ENCODE measurements at places on chromosomes 1 and 21.

DNA sequence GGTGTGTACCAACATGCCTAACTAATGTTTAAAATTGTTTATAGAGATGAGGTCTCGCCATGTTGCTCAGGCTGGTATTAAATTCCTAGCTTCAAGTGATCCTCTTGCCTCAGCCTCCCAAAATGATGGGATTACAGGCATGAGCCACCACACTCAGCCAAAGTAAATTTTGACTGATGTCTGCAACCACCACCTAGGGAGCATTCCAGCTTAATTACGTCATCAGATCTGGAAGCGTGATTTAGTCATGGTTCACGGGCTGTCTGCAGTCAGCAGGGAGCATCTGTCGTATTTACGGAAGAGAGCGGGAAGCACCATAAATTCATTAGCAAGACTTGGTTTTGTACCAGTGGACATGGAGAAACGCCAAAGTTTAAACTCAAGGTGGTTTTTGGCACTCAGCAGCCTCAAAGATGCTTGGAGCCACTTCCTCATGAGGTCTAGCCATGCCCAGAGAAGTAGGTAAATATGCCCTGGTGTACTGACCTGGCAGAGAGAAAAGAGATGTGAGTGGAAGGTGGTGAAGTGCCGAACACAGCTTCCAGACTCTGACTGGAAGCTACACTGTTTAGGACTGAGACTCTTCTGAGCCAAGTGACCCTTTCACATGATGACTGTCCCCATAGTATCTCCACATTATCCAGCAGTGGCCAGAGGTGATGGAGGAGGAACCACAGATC lies 60.8 kb upstream of the SLC35F3 start:
- no peak for DNase-seq

GRCh38 chr1:230094746-230095145 lies 27.7 kb downstream of the GALNT2 start:
- no peak for DNase-seq

- peak; percentile 71 for DNase-seq
These were observed 1.9 kb downstream of the EEIG2 start for GRCh38 chr1:108561689-108562326.

DNA sequence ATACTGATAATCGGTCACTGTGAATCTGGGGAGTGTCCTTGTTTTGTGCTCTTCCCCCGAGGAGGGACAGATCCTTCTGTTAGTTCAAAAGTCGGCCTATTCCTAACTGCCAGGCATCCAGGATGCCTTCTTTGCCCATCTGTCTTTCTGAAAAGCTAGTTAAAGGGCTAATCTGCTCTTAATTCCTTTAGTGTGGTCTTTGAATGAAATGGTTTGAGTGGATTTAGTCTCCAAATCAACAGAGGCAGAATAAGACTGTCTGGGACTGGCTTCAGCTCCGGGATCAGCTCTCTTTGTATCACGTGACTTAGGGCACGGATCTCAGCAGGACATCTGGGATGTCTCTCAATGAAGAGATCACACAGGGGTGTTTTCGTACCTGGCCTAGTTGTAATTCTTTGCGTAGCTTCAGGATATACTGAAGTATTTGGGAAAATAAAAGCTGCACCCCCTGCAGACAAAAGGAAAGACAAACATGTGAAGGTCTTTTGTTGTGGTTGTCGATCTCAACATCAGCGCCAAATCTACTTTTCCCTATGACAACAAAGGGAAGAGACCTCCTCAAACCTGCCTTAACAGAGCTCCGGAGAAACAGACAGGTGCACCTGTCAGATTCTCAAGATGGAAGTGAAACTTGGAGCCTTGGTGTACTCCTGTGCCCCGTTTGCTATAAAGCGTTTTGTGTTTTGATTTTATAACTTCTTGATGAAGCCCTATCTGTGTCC lies 97.9 kb downstream of the ERG start:
- no peak for DNase-seq

DNA sequence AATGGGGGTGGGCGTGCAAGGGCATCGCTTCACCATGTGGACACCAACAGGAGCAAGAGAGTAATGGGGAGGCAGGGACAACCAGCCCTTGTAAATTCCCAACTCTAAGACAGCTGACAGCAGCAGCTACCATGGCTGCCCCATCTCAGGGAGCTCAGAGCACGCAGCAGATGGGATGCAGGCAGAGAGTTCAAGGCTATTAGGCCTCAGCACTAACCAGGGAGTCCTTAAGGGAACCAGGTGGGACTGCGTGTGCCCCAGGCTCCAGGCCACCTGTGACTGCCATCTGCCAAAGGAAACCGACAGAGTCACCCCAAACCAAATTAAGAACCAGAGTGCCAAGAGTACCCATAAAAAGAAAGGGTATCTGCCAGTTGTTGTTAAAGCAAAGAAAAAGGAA lies 33.7 kb upstream of the PRDM2 start:
- DNase-seq, result no peak

- DNase-seq, result no peak
These were observed 162.2 kb downstream of the PLXNA2 start for GRCh38 chr1:208081972-208082371.

DNA sequence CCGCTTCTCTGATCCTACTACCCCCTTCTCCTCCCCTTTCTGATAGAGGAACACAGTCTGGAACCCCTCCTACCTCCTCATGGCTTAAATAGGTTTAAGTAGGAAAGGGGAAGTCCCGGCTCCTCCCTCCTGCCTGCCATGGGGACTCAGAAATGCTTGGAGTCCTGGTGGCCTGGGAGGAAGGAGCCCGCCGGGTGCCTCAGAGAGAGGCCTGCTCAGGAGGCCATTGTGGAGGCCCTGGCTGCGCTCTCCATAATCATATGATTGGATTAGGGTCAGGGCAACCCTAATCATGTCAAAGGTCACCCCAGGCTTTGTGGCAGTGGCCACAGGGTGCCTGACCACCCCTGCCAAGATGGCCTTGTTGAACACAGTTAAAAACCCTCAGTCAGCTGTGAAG lies 29.0 kb downstream of the WNT3A start:
- DNase-seq, result no peak

GRCh38 chr1:233215135-233215760 lies 80.3 kb downstream of the PCNX2 start:
- DNase-seq, result no peak

GRCh38 chr1:192162376-192162775 lies 4.1 kb downstream of the RGS18 start:
- DNase-seq, result no peak

DNA sequence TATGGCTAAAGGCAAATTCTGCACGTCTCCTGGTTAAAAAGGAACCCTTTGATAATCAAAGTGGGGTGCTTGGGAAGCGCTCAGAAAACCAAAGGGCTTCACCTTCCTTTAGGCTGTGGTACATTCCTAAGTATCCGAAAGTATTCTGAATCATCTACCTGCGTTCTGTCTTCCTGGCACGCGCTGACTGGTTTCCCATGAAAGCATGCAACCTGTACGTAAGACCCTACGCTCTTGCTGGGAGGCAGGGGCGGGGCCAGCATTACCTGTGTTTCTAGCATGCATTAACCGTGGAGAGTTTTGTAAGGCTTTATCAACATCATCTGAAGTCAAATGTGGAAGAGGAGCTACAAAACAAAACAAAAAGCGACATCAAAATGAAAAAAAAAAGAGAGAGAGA lies 96.0 kb downstream of the ERG start:
- no peak for DNase-seq

DNA sequence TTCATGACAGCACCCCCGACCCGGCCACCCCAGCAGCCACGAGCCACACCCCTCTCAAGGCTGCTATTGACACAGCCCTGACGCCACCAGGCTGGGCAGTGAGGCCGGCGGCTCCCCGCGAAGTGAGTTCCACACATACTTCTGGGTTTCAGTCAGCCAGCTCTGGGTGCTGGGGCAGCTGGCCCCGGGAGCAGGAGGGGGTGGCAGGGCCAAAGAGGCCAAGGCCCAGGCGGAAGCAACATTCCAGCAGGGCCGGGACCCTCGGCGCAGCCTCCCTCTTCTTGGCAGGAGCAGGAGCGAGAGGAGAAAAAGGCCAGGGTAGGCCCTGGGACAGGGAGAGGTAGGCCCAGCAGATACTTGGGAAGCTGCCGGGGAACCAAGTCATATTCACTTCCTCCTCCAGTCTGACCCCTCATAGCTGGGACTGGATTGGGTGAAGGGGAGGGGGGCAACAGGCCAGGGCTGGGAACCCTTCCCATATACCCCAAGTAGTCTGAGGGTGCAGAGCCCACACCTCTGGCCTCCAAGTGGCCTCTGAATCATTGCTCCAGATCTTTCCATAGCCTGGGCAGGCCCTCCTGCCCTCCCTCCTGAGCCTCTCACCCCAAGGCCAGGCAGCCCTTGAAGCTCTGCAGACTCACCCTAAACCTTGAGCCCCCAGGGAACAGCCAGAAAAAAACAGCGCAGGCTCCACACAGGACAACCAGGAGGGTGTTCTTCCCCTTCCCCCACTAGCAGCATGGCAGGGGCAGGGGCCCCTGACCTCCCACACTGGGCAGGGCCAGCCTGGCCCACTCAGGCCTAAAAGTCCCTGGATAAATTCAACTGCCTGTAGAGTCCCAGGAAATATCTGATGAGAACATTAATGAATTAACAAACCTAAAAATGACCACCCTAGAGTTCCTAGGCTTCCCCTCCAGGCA lies 5.7 kb downstream of the HSPG2 start:
- no peak for DNase-seq

DNA sequence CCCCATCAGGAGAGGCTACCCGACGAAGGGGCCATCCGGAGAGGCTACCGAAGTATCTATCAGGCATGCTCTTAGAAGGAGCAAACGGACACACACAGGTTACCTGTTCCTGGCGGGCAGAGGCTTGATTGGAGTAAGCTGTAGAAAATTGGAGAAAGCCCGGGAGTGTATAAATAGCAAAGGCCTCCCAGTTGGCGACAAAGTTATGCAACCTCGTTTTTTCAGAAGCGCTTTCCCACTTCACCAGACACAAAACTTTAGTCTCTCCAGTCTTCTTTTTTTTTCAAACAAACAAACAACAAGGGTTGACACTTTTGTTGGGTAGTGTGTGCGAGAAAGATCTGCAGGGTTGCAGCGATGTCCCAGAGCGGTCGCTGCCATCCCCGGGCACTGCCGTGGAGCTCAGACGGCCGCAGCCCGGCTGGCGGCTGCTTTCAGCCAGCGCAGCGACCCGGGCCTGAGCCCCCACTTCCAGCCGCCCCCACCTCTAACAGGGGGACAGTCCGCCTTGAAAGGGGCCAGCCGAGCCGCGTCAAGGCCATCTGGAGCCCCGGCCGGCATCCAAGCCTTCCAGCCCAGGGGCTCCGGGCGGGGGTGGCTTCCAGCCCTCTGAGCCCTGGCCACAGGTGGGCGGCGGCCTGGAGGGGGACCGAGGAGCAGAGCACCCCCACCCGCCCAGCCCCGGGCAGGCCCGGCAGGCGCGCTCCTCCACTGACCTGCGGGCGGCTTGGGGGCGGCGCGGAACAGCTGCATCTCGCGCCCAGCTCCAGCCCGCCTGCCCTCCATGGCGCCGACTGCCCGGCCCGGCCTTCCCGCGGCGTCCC lies 616 bp downstream of the MCOLN3 start:
- DNase-seq, result no peak

GRCh38 chr21:22536509-22536908 lies 1538.3 kb downstream of the NCAM2 start:
- peak; percentile 1 for DNase-seq

- DNase-seq, result no peak
These were observed 35.4 kb upstream of the KCNH1 start for GRCh38 chr1:211169353-211169752.

GRCh38 chr1:2320006-2320405 lies 71.3 kb downstream of the MORN1 start:
- DNase-seq, result no peak

DNA sequence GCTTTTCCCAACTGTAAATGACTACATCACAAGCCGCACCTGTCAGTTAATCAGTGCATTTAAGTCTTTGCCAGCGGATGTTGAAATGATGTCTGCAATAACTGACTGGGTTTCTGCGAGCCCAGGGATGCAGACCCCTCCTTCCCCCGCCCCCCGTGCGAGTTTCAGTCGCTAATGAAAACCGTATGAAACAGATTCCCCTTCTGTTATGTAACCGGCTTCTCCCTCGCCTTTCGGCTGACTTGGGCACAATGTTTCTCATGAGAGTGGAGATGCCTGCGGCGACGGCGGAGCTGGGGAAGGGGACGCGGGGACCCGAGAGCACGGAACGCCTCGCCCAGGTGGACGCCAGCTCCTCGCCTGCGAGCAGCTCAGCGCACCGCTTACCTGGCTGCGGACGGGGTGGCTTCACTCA lies 753 bp downstream of the KCNJ6 start:
- DNase-seq, result no peak

DNA sequence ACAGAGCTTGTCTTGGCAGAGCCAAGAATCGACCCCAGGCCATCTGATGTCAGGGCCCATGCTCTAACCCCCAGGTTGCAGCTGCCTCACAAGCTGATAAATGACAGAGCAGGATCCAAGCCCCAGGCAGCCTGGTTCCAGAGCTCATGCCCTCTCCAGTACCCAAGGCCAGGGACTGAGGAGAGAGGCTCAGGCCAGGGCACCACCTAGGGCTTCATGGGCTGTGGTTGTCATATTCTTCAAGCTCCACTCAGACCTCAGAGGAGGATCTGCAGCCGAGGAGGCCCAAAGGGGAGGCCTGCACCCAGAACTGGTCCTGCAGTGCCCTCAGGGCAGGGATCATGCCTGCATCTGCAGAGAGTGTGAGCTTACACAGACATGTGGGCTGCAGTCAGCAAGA lies 301.1 kb downstream of the MATN1 start:
- no peak for DNase-seq

GRCh38 chr1:28144203-28145135 lies 32.0 kb downstream of the PTAFR start:
- DNase-seq, result peak; percentile 59

DNA sequence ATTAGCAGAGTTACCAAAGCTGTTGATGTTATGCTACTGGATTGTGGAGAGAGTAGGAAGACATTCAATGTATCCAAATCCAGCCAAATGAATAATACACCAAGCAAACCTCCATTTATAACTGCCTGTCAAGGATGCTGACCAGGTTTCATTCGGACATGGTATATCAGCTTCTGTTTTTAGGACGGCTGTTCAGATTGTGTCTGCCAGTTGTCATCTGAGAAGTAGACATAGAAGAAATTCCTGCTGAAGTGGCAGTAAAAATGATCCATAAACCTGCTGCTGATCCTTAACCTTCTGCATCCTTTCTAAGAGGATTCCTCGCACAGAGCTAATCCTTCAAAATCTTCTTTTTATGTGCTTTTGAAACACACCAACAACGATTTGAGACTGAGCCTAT lies 663.6 kb upstream of the PLXNA2 start:
- no peak for DNase-seq

- DNase-seq, result peak; percentile 55
These were observed 21.6 kb upstream of the SLAMF6 start for GRCh38 chr1:160544647-160545046.

- DNase-seq, result no peak
These were observed 2.2 kb upstream of the RUNX3 start for GRCh38 chr1:24932284-24932683.

DNA sequence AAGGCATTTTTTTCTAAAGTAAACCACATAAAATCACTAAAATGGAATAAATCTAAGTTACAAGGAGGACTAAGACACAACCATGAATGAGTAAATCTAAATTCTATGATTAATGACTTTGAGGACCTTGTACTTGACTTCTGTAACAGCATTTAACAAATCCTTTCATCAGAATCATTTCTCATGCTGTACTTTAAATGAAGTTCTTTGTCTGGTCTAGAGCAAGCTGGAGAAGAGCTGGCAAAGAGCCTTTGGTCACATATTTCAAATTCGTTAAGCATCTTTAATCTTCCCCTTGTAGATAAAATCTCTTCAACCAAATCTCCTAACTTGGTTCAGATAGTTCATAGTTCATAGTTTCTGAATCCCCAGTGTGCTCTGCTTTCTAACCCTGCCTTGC lies 405.4 kb downstream of the PTPRC start:
- DNase-seq, result peak; percentile 1
